Neural crest cell (in vitro differentiated cells): ENCODE measurements at places on chromosomes 11 and 22.
A peak's percentile ranks its signal among the peaks of the same experiment; 100 is the strongest.

GRCh38 chr11:76208438-76209374 is 2.4 kb upstream of the WNT11 start:
- DNase-seq: peak; percentile 77

- no peak for DNase-seq
These were observed 105.8 kb downstream of the GAB2 start for GRCh38 chr11:78311702-78312371.

DNA sequence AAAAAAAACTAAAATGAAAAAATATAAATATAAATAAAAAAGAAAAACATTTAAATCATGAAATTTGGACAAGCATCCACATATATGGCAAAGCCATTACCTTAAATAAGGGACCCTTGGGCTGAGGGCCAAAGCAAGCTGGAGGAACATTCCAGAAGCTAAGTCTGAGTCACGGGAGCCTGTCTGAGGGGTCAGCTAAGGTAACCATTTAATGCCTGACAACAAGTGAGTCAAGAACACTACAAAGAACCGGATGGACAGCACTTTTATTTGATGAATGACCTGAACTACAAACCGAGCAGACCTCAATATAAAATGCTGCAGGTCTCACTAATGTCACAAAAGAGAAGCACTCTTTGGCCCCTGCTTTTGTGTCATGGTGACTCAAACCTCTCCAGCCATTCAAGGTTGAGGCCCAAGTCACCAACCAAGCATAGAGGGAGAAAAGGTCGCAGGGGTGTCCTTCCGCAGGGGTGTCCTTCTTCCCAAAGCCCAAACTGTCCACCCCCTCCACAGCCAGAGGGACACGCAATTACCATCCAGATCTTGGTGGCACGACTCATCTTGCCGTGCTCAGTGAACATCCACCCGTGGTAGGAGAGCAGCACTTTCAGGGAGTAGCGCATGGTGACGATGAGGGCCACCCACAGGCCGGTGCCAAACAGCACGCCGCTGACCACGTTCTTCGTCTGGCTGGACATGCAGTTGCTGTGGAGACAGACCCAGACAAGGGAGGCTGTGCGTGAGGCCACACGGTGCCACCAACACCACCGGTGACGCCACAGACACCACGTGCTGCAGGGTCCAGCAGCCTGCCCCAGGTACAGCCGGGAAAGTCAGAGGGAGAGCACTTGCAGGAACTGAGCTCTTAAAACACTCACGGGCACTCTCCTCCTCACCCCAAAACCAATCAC is 34.5 kb downstream of the CPT1A start:
- no peak for DNase-seq

- no peak for DNase-seq
These were observed 18.9 kb upstream of the RFPL3 start for GRCh38 chr22:32338757-32339156.

- DNase-seq: no peak
These were observed 526 bp upstream of the PNPLA5 start for GRCh38 chr22:43892183-43892894.
